Stimulated activated CD8-positive, alpha-beta memory T cell treated with anti-CD3 and anti-CD28 coated beads, Interleukin-7, amount 100 ng/mL, for 1 hour (primary cell): ENCODE measurements at places on chromosomes 1 and 21.

- DNase-seq: no peak
Observed at GRCh38 chr1:224503161-224504118, 68.8 kb upstream of the WDR26 start.

DNA sequence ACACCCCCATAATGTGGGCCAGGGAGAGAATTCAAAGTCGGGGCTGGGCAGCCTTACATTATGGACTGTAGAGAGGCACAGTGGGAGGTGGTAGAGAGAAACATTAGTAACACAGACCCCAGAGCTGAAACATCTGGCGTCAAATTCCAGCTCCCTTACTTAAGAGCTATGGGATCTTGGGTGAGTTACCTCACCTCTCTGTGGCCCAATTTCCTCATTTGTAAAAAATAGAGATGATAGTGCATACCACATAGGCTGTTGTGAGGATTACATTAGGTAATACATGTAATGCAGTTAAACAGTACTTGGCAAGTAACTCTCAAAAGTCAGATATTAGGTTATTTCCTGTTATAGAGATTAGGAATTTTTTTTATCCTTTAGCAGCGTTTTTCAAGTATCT is 160.5 kb upstream of the KIAA0040 start:
- no peak for DNase-seq

GRCh38 chr1:220880362-220880670 is 1.1 kb downstream of the HLX start:
- no peak for DNase-seq

DNA sequence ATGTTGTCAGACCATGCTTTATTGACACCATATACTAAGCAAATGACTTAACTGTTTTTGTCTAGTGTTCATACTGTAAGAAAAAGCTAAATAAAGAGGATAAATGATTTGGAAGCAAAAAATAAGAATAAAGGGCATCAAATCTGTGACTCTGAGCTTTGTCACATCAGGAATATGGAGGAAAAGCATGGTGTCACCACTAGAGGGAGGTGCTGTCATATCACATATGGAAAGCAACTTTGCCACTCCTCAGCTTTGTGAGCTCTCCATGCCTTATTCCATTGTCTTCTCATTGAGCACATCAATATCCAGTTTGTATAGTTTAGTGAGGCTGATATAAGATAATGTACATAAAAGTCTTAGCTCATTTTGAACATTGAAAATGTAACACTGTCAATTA is 20.8 kb upstream of the GBP1 start:
- DNase-seq: no peak

GRCh38 chr1:7534061-7534825 is 236.9 kb upstream of the VAMP3 start:
- DNase-seq: no peak

GRCh38 chr21:31293986-31294385 is 50.1 kb downstream of the TIAM1 start:
- no peak for DNase-seq

DNA sequence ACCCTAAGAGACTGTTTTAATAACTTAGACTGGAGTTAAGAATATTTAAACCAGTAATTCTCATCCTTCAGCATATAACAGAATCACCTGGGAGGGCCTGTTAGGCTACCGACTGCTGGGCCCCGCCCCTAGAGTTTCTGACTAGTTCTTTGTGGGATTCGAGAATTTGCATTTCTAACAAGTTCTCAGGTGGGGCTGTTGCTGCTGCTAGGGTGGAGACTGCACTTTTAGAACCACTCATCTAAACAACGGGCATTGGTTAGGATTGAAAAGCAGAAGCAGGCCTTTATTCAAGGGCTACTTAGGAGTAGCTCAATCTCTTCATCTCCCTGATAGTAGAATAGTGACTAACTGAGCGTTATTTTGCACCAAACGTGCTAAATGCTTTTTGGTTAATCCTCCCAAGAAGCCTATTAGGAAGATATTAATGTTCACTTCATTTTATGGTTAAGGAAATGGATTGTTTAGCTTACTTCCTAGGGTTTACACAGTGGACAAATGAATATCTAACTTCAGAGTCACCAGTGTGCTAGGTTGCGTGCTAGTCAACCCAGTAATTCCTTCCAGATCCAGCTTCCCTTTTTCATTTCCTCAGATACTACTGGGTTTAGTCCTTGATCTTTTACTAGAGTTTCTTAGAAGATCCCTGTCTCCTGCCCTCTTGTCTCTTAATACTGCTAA is 31.1 kb upstream of the UAP1 start:
- no peak for DNase-seq

DNA sequence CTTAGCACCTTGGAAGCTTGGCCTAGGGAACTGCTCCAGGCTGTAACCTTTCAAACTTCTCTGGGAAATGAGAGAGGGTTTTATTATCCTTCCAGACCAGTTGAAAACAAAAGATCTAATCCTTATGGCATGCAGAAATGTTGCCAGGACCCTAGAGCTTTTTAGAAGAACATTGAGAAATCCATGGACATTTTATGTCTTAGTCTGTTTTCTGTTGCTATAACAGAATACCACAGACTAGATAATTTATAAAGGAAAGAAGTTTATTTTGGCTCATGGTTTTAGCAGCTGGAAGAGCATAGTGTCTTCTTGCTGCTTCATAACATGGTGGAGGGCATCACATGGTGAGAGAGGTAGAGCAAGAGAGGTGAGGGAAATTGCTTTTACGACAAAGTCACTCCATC is 25.8 kb downstream of the OSBPL9 start:
- DNase-seq: no peak

DNA sequence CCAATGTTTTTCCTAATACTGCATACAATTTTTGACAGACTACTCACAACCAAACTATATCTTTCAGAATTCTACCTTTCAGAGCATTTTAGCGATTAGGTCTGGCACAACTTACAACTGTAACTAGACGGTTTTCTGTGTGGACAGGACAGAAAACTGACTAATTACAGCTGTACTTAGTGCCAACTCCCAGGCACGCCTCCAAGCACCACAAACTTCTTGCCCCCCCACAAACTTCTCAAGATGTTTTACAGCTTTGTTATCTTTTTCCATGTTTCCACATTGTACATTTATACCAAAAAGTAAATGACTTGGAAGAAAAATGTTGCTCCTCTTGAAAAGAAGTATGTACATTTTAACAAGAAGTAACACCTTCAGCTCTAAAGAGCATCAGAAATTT is 13.8 kb downstream of the LYST start:
- no peak for DNase-seq

DNA sequence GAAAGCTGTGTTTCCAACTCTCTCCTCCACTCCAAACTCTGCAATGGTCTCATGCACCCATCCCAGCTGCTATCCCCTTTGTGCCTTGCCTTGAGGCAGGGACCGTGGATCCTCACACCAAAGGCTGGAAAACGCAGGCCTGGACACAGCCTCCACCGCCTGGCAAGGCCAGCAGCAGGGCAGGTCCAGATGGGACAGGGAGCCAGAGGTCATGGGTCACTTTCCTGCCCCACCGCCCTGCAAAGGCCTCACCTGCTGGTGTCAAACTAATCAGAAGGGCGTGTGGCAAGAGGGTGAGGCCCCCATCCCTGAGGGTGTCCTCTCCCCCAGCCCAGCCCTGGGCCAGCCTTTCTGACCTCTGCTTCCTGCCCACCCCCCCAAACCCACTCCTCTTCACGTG is 106.3 kb downstream of the PAX7 start:
- DNase-seq: no peak

GRCh38 chr1:56063461-56063860 is 515.9 kb downstream of the PLPP3 start:
- no peak for DNase-seq

DNA sequence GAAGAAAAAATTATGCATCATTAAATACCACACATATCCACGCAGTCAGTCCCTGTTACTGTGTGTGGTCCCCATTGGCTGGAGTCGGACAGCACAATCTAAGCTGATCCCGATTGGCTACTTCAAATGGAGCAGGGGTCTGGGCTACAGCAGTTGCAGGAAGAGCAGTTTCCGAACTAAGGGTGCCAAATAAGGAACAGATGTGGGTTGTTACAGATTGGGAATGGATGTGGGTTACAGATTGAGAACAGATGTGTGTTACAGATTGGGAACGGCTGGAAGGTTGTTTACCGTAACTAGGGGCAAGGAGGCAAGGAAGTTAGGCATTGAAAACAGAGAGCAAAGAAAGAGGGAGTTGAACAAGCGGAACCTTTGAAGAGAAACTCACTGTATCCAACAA is 19.9 kb downstream of the OR2L13 start:
- DNase-seq: no peak

DNA sequence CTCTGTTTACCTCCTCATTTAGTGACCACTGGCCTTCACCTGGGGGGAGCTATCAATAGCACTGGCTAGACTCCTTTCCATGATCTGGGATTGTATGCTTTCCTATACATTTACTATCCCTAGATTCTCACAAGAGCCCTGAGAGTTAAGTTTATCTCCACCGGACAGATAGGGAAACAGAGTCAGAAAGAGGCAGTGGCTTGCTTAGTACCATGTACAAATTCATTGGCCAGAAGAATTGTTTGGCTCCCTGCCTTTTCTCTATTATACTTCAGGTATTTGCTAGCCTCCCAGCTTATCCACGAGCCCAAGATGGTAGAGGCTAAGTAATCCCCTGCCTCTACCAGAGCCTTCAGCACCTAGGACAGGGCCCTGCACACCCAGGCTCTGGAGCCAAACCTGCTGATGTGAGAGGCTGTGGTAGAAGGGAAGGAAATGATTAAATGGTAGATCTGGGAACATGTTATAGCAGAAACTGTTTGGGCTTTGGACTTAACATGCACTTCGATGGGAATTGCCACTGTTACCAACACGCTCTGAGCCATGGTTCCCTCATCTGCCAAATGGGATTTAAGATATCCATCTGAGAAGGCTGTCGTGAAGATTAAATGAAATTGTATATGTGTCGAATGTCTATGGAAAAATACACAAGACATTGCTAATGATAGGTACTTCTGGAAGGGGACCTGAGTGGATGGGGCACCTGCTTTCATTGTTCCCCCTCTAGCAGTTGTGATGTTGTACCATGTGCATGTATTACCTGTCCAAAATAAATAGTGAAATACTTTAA is 3.1 kb upstream of the BLACAT1 start:
- no peak for DNase-seq

GRCh38 chr21:31107176-31107785 is 69.0 kb upstream of the KRTAP19-8 start:
- no peak for DNase-seq

GRCh38 chr1:62784509-62785365 is 805 bp downstream of the ATG4C start:
- DNase-seq: no peak

DNA sequence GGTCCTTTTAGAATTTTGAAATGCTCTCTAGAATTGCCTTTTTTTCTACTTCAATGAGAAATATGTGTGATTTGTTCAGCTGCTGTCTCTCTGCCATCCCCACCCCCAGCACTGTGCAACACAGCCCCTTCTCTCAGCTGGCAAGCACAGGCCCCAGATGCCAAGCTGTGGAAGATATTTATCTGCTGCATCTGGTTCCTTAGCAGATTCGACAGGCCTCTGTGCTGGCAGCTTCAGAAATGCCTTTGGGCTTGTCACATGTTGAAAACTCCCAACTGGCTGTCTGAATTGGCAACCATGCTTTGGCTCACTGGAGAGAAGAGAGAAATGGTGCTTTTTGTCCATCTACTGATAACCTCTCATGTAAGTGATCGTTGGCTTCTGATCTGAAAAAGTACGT is 206.7 kb upstream of the C1orf87 start:
- no peak for DNase-seq

DNA sequence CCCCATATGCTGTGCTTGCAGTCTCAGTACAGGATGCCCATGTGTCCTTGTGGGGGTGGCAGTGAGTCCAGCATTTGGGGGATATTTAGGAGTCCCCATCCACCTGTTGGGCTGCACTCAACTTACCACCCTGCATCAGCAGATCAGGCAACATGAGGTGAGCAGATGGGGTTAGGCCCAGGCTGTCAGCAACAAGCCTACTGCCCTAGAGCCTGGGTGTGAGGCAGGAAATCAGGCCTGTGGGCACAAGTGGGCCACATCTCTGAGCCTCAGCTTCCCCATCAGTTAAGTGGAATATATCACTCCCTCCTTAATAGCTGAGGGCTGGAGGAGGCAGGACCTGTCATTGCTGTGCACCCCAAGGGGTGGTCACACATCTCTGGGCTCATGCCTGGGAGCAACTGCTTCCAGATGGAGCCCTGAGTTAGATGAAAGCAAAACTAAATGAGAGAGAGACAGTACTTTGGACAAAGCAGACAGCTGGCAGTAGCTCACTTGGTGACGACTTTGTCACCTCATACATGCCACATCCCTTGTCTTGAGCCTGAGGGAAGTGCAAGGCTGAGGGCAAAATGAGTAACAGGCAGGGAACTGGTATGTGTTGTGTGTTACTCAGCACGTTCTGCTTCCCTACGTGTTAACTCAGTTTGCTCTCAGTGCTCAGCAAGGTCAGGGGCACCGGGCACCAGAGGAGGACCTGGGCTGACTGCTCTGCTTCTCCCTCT is 48.4 kb downstream of the TRIM11 start:
- no peak for DNase-seq
